ENCODE measurements at places on chromosomes 3 and 15. TPM values are rescaled to one million over a fixed set of nuclear protein-coding genes. Genes with fewer than 3 reads are reported as not detected.

IGSF10 gene
- total RNA-seq = 2.5 TPM

DHX36 gene
- 67.3 TPM for total RNA-seq

EPHB3 gene
- total RNA-seq = 45.3 TPM

FBN1 gene
- total RNA-seq = 189 TPM

CD276 gene
- total RNA-seq = 112 TPM

CACNA2D2 gene
- total RNA-seq = 10.1 TPM

PRICKLE2 gene
- 50.5 TPM for total RNA-seq

DNASE1L3 gene
- total RNA-seq = 10.0 TPM

NR1I2 gene
- 0.47 TPM for total RNA-seq

KLHL6 gene
- 3.5 TPM for total RNA-seq

SERPINI2 gene
- 0.82 TPM for total RNA-seq

MESP1 gene
- 1.3 TPM for total RNA-seq

DRD3 gene
- total RNA-seq = not detected

SV2B gene
- total RNA-seq = 2.1 TPM

RAB43 gene
- total RNA-seq = 11.8 TPM

NAA50 gene
- 143 TPM for total RNA-seq

RAD51 gene
- 2.7 TPM for total RNA-seq

ADAMTS9 gene
- 151 TPM for total RNA-seq

ALDH1A3 gene
- 8.0 TPM for total RNA-seq

ROPN1B gene
- not detected for total RNA-seq

FGF7 gene
- 18.9 TPM for total RNA-seq

SAMMSON gene
- not detected for total RNA-seq

KIF23 gene
- 17.9 TPM for total RNA-seq

CD200 gene
- 13.4 TPM for total RNA-seq

MKRN2 gene
- 35.8 TPM for total RNA-seq

MINAR1 gene
- 1.1 TPM for total RNA-seq

C2CD4A gene
- 0.35 TPM for total RNA-seq

IFT57 gene
- total RNA-seq = 76.0 TPM

ACKR2 gene
- total RNA-seq = 6.4 TPM

PLD1 gene
- total RNA-seq = 29.8 TPM

CILP gene
- 9.8 TPM for total RNA-seq

DZIP1L gene
- 53.6 TPM for total RNA-seq

CCNDBP1 gene
- total RNA-seq = 68.3 TPM

FBXO40 gene
- 1.5 TPM for total RNA-seq

DCBLD2 gene
- total RNA-seq = 50.6 TPM

RUVBL1 gene
- total RNA-seq = 40.8 TPM

MASP1 gene
- 8.5 TPM for total RNA-seq

FOXB1 gene
- not detected for total RNA-seq

AP3B2 gene
- 2.1 TPM for total RNA-seq

MAGEL2 gene
- total RNA-seq = 5.4 TPM

XXYLT1 gene
- 28.6 TPM for total RNA-seq

CLCN2 gene
- total RNA-seq = 13.4 TPM

DZIP3 gene
- total RNA-seq = 25.9 TPM

AAGAB gene
- total RNA-seq = 50.5 TPM

ASB14 gene
- 0.12 TPM for total RNA-seq

C2CD4B gene
- total RNA-seq = 15.8 TPM

NTRK3 gene
- total RNA-seq = 27.2 TPM

All from metanephros (tissue), 2 donors.